Esophagus mucosa (tissue), 1 donor: ENCODE measurements at places on chromosomes 16 and 17. TPM values are rescaled to one million over a fixed set of nuclear protein-coding genes. Genes with fewer than 3 reads are reported as not detected.

DNA sequence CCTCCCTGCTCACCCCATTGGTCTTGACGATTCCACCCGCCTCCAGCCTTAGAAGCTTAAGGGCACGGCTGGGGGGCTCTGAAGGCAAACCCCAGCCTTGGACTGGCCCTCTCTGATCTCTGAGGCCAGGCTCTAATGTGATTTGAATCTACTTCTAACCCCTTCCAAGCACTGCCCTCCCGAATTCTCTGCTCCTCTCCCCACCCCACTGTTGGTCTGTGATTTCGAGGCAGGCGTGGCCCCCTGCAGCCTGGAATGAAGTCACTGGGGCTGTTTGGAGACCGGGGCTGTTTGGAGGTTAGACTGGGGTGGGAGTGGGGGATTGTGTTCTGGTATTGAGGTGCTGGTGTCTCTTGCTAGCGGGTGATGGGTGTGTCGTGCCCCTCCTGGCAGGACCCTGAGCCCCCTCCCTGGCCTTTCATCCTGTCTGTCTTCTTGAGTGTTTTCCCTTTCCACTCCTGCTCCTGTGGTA is 2.2 kb downstream of the GRB7 start:
- ATAC-seq, result peak; percentile 25

The PDILT gene
- total RNA-seq, result not detected

GRCh38 chr17:34363183-34363661 is at the start of gene CCL1:
CCL1 (minus strand) TSS chr17:34363233; CDS start chr17:34363161, 72 bp downstream.
- no peak for ATAC-seq

GRCh38 chr17:59406808-59407381 is 75.4 kb downstream of the YPEL2 start:
- no peak for ATAC-seq

The TAC4 gene
- total RNA-seq, result not detected

DNA sequence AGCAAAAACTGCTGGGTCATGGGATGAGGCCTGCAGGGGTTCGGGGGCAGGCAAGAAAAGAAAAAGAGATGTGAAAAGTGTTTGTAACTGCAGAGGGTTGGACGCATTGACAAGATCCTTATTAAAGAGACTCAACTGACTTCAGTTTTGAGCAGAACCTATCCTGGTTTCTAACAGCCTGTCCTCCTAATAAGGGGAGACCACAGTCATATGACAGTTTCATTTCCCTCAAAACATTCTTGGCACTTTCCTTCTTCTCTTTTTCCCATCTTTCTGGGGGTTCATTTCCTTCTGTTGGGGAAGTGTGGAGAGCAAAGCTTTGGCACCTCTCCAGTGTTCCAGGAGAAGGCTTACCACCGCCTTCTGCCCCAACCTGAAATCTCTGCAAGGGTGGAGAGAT is 118.5 kb downstream of the MAF start:
- ATAC-seq, result no peak

The TBC1D3K gene
- not detected for total RNA-seq

The KCNJ2 gene
- total RNA-seq, result 7.5 TPM
